ENCODE measurements at places on chromosomes 1 and 21. TPM values are rescaled to one million over a fixed set of nuclear protein-coding genes. Genes with fewer than 3 reads are reported as not detected.

The KDF1 gene
- not detected for polyA plus RNA-seq

The RGSL1 gene
- 0.13 TPM for polyA plus RNA-seq

The FCRL2 gene
- polyA plus RNA-seq = not detected

The CLDN19 gene
- not detected for polyA plus RNA-seq

The FCRLB gene
- polyA plus RNA-seq = 1.2 TPM

The OR10J1 gene
- polyA plus RNA-seq = not detected

The CACHD1 gene
- polyA plus RNA-seq = 3.1 TPM

The ATP1A4 gene
- polyA plus RNA-seq = not detected

The BCAR3 gene
- polyA plus RNA-seq = 1.6 TPM

The CAMK1G gene
- 3.0 TPM for polyA plus RNA-seq

The BMP8A gene
- polyA plus RNA-seq = not detected

The NES gene
- 2.3 TPM for polyA plus RNA-seq

The F3 gene
- polyA plus RNA-seq = 30.2 TPM

The ZMYND12 gene
- 9.0 TPM for polyA plus RNA-seq

The PLA2G2A gene
- not detected for polyA plus RNA-seq

The MTARC2 gene
- 5.8 TPM for polyA plus RNA-seq

Measured in Purkinje cell (primary cell).